T-helper 17 cell (primary cell): ENCODE measurements at places on chromosomes 7 and 10. TPM values are rescaled to one million over a fixed set of nuclear protein-coding genes. Genes with fewer than 3 reads are reported as not detected.

AS3MT gene
- 1.0 TPM for total RNA-seq

- no peak for DNase-seq
Observed at GRCh38 chr7:79454361-79454960, 994 bp upstream of the MAGI2 start.

ASZ1 gene
- not detected for total RNA-seq

- DNase-seq: no peak
Observed at GRCh38 chr10:22874189-22874854, 53.5 kb upstream of the ARMC3 start.

DNA sequence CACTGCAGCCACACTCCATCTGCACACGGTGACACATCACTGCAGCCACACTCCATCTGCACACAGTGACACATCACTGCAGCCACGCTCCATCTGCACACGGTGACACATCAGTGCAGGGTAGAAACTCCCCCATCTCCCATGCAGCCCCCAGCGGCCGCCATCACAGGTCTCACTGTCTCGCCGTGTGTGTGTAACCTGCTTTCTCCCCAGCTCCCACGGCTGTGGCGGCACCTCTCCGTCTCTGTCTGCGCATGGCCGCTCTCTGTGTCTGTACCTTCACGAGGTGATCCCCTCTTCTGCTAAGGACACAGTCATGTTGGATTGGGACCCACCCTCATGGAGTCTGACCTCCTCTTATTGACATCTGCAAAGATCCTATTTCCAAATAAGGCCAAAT is 527.4 kb downstream of the PTPRN2 start:
- no peak for DNase-seq

UCMA gene
- total RNA-seq: not detected

NUTM2E gene
- 0.44 TPM for total RNA-seq

EBLN1 gene
- total RNA-seq: not detected

GRCh38 chr7:80941208-80941758 is 22.4 kb upstream of the SEMA3C start:
- DNase-seq: no peak

DNA sequence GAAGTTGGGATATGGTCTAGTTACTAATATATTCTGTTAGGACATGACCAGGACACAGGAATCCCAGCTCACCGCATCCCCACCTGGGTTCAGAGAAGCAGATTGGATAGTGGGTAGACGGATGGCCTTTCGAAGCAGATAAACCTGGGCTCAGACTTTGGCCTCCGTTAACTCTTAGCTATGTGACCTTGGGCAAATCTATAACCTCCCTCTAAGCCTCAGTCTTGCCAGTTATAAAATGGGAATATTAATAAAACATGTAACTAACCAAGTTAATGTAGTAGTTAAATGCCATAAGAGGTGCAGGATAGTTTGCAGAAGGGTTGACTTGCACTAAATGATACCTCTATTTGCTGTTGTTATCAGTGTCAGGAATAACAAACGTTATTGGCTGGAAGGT is 127.6 kb upstream of the JCAD start:
- DNase-seq: no peak

GRCh38 chr10:129992356-129992755 is 28.3 kb upstream of the EBF3 start:
- DNase-seq: no peak

TMEM176A gene
- 0.20 TPM for total RNA-seq

- no peak for DNase-seq
Observed at GRCh38 chr10:69996611-69997010, 56.0 kb upstream of the MACROH2A2 start.
